ENCODE measurements at places on chromosomes 4 and X. TPM values are rescaled to one million over a fixed set of nuclear protein-coding genes. Genes with fewer than 3 reads are reported as not detected.

- DNase-seq, result no peak
Measured at GRCh38 chrX:151363316-151363715, 33.7 kb upstream of the VMA21 start.

GRCh38 chrX:149267878-149268813 lies 237.0 kb downstream of the IDS start:
- no peak for DNase-seq

GRCh38 chr4:183906489-183906738 lies 1.3 kb downstream of the STOX2 start:
- no peak for DNase-seq

DNA sequence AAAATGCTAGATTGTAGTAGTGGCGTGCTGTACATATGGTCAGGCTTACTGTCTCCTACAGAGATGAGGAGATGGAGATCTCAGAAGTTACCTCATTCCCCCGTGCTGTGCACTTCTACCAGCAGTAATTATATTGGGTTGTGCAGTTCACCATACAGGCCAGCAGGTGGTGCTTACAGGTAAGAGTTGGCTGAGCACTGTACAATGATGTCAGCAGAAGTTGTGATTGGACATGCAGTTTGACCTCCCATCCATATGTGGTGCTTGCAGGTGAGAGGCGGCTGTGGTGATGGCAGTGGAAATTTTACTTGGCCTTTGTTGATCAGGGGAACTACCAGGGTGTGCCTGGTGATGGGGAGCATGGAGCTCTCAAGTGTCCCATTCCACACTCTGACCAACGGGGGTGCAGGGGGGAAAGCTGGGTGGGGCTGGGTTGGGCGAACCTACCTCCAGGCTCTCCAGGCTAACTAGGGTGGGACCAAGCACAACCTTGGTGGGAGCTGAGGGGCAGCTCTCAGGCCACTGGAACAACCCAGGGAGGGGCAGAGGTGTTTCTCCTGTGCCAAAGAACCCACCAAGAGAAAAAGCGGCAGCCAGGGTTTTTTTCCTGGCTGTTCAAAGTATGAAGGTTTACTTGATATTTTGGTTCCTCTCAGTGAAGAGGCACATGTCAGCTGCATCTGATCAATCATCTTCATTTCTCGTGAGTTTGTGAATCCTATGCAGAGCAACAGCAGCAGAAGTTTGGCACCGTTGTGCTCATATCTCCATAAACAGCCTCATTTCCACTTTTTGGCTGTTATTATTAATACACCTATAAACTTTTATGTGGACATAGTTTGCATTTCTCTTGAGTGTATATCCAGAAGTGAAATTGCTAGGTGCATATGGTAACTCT lies 73.8 kb upstream of the FREM3 start:
- no peak for DNase-seq

GRCh38 chrX:19566359-19567222 lies 51.3 kb upstream of the MAP3K15 start:
- no peak for DNase-seq

GRCh38 chrX:10450959-10451355 lies 169.4 kb downstream of the MID1 start:
- no peak for DNase-seq

- DNase-seq, result no peak
Measured at GRCh38 chr4:27790911-27791310, 930.3 kb downstream of the STIM2 start.

DNA sequence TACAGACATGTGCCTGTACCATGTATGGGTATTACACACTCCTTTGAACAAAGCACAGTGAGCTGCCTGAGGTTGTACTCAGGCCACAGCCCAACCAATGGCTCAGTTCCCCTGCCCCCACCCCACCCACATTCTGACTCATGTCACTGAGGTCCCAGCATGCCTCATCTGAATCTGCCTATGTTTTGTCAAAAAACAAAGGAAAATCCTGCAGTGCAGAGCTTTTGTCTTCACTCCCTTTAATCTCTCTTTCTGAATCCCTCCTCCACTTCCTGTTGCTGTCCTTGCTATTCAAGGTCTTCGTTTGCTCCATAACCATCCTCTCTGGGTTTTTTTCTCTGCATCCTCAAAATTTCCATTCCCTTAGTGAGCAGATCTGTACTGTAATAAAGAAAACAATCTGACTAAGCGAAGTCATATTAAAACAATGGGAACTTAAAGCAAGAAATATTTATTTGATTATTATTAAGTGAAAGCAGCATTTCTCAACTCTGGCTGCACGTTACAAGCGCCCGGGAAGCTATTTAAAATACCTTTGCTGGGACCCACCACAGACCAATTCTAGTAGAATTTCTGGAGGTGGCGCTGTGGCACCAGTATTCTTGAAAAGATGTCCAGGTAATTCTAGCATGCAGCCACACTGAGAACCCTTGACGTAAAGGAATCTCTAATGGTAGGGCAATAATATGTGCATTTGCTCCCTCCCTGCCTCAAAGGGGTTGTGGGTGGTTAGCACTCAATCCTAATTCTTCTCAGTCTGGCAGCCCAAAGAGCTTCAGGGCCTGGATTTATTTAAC lies 8.7 kb downstream of the GUCY2F start:
- DNase-seq, result no peak

GRCh38 chr4:79178760-79179159 lies 147.1 kb downstream of the NAA11 start:
- no peak for DNase-seq

GRCh38 chr4:80184825-80185756 lies 12.2 kb upstream of the PRDM8 start:
- DNase-seq, result no peak

- DNase-seq, result no peak
Measured at GRCh38 chr4:2534904-2535375, 1.5 kb upstream of the FAM193A start.

Gene LPAR4
- total RNA-seq, result not detected

Gene BDH2
- total RNA-seq, result 12.5 TPM

Gene MAOB
- not detected for total RNA-seq

Gene F11
- total RNA-seq, result not detected

Gene ENOPH1
- 16.3 TPM for total RNA-seq

Gene ADH6
- not detected for total RNA-seq
